GM03348 (cell line): ENCODE measurements at places on chromosomes 1 and 21.

GRCh38 chr1:155277902-155278688 is 832 bp downstream of the HCN3 start:
- DNase-seq: peak; percentile 61

GRCh38 chr1:54459140-54459539 is 52.9 kb upstream of the SSBP3 start:
- DNase-seq: no peak

DNA sequence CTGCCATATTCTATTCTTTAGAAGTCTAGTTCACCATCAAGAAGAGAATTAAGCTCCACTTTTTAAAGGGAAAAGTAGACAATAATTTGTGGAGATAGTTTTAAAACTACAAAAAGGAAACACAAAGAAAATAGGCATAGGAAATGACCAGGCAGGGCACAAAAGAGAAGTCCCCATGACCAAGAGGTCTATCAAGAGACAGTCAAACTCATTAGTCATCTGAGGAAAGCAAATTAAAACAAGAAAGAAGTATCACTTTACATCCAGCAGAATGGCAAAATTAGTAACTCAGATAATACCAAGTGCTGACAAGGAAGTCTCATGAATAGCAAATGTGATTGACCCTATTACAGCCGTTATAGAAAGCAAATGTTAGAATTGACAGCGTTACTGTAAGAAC is 243.7 kb upstream of the SNX7 start:
- DNase-seq: no peak

- DNase-seq: no peak
Observed at GRCh38 chr1:243587823-243588560, 262.1 kb downstream of the AKT3 start.
